ENCODE measurements at places on chromosomes 13 and 19.

GRCh38 chr13:113637262-113638160, 20.5 kb downstream of the ATP4B start:
- peak; percentile 61 for DNase-seq

DNA sequence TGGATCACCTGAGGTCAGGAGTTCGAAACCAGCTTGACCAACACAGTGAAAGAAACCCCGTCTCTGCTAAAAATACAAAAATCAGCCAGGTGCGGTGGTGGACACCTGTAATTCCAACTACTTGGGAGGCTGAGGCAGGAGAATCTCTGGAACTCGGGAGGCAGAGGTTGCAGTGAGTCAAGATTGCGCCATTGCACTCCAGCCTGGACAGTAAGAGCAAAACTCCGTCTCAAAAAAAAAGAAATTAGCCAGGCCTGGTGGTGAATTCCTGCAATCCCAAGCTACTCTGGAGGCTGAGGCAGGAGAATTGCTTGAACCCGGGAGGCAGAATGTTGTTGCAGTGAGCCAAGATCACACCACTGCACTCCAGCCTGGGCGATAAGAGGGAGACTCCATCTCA, 12.2 kb upstream of the FBXW9 start:
- no peak for DNase-seq

GRCh38 chr13:31209172-31209840, 9.5 kb downstream of the B3GLCT start:
- DNase-seq = no peak

DNA sequence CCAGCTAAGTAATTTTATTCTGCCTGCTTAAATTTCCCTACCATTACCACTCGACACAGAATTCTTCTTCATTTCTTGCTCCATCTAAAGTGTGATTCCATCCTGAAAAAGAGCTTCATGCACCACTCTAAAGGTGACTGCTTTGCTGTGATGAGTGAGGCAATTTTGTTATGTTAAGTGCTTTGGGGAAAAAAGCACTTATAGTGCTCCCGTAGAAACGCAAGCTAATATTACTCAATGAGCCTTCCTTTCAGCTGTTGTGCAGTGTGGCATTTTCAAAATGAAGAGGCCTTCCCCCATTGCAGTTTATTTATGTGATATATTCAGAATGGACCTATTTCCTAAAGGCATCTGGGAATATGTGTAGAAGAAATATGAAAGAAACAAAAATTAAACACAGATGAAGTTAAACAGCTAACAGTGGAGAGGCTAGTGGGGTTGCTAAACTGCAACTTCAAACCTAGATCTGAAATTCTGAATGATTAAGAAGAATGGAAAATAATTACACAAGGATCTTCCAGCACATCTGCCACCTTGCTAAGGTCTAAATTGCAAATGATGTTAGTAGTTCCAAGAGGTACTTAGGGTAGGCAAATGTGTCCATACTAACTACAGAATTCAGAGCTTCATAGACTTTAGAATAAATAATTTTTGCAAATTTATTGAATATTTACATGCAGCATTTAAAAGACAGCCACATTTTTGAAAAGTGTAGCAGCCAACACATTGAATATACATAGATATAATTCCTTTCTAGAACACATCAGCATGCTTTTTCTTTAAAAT, 211.7 kb downstream of the DCT start:
- DNase-seq = no peak

- no peak for DNase-seq
Observed at GRCh38 chr19:28990522-28990921, 222.4 kb downstream of the UQCRFS1 start.

GRCh38 chr19:9407827-9408226, 27.5 kb downstream of the ZNF266 start:
- DNase-seq = no peak

- no peak for DNase-seq
Observed at GRCh38 chr19:19120308-19121231, 17.7 kb downstream of the TMEM161A start.

Data from coronary artery (tissue), 2 donors.